ENCODE measurements at places on chromosomes 7 and 10. TPM values are rescaled to one million over a fixed set of nuclear protein-coding genes. Genes with fewer than 3 reads are reported as not detected.

The VIPR2 gene
- total RNA-seq = 0.47 TPM

The ABCB4 gene
- 0.47 TPM for total RNA-seq

The PTEN gene
- total RNA-seq = 266 TPM

The PAPOLB gene
- total RNA-seq = 0.94 TPM

The PILRA gene
- total RNA-seq = 1.1 TPM

The HOXA13 gene
- total RNA-seq = not detected

The TSPAN33 gene
- total RNA-seq = 4.7 TPM

The HOXA3 gene
- not detected for total RNA-seq

The PDE6C gene
- total RNA-seq = not detected

The DNAJB6 gene
- 179 TPM for total RNA-seq

The METTL27 gene
- 0.78 TPM for total RNA-seq

The FKBP6 gene
- total RNA-seq = not detected

The NKX2-3 gene
- total RNA-seq = not detected

The CLDN4 gene
- total RNA-seq = 0.31 TPM

The HMX2 gene
- not detected for total RNA-seq

The CCZ1B gene
- 132 TPM for total RNA-seq

The SFRP5 gene
- total RNA-seq = 0.62 TPM

The TECPR1 gene
- total RNA-seq = 41.5 TPM

The FLNC gene
- total RNA-seq = 3.6 TPM

The CHN2 gene
- total RNA-seq = 76.3 TPM

The ZNF518A gene
- total RNA-seq = 56.0 TPM

The SND1 gene
- total RNA-seq = 65.8 TPM

The MRPS33 gene
- total RNA-seq = 12.6 TPM

The SFMBT2 gene
- total RNA-seq = 17.8 TPM

The CYP26C1 gene
- total RNA-seq = 0.16 TPM

The SPDYE2 gene
- not detected for total RNA-seq

The RBM48 gene
- total RNA-seq = 25.3 TPM

The SFTPA1 gene
- 0.16 TPM for total RNA-seq

The AKR1C3 gene
- 8.0 TPM for total RNA-seq
